ENCODE measurements at places on chromosomes 11 and 22.

- no peak overlapping the region for H3K27ac ChIP-seq
- H3K27me3 ChIP-seq, result no peaks in the 10 kb centered on the region
- H3K4me3 ChIP-seq, result no peak overlapping the region
- no peaks in the 10 kb centered on the region for H3K4me1 ChIP-seq
Observed at GRCh38 chr11:27380771-27381170, 17.8 kb upstream of the CCDC34 start.

DNA sequence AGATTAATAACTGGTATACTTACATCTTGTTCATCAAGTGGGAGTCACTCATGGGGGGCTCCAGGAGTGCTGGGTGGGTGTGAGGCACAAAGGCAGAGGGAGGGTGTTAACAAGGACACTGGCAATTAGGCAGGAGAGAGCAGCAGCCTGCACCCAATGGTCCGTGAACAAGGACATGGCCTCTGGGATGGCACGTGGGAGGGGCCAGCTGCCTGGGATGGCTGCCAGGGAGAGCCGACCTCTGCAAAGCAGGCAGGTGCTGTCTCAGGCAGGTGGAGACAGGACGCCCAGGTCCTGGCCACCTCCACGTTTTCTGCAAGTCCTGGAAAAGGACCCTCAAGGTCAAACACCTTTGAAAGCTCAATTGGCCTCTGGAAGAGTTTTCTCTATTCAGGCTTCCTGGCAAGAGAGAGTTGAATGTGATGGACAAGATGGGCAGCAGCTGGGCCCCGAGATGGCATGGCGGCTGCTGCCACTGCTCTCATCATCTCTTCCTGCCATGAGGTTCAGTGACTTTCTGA, 257.1 kb downstream of the BUD13 start:
- H3K4me1 ChIP-seq, result no peaks in the 10 kb centered on the region
- DNase-seq, result no peak
- peaks cover 36% of the 10 kb centered on the region for H3K27me3 ChIP-seq
- no peak overlapping the region for H3K27ac ChIP-seq

DNA sequence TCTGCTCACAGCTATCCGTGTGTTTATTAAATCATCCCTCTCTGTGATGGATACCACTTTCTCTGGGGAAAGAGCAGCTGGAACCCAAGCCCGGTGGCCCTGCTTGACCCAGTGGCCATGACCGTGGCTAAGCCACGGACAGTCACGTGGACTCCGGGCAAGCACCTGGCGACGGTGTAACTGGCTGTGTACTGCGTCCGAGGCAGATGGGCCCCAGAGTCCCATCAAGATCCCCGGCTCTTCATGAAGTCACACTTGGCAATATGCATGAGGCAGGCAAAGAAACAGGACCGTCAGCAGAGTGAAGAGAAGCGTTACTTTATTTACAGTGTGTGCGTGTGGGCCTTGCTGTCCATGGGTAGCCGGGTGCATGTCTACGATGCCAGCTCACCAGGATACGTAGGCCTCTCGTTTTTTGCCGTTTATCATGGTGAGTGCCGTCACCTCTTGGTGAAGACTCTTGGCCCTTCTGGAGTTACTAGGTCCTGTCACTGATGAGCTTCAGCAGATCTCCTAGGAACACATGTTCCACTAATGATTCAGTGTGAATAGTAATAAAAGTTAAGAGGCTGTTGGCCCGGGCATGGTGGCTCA, 366.3 kb downstream of the TBC1D22A start:
- no peaks in the 10 kb centered on the region for H3K27me3 ChIP-seq
- peaks cover 10% of the 10 kb centered on the region for H3K4me1 ChIP-seq
- H3K4me3 ChIP-seq, result no peak overlapping the region
- H3K36me3 ChIP-seq, result peaks cover 16% of the 10 kb centered on the region

DNA sequence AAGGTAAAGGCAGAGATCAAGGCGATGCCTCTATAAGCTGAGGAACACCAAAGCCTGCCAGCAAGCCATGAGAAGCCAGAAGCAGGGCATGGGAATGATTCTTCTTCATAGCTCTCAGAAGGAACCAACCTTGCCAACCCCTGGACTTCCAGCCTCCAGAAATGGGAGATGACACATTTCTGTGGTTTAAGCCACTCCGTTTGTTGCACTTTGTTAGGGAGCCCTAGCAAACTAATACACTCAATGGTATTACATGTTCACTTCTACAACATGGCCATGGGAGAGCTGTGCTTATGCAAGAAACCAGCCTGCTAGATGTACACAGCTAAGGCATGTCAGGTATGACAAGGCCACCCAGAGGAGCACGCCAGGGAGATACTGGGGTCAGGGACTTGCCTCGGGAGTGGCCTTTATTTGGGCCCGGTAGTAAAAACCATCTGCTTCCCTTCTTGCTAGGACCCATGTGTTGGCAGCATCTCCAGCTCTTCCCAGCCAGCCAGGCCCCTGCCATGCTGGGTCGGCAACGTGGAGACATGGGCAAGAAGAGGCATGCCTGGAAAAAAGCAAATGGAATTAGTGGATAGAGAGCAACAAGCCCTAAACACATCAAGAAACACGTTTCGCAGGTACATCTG, 3.6 kb downstream of the C11orf16 start:
- H3K27me3 ChIP-seq, result no peaks in the 10 kb centered on the region
- H3K4me3 ChIP-seq, result no peak overlapping the region
- H3K36me3 ChIP-seq, result peaks cover 9% of the 10 kb centered on the region
- no peak for DNase-seq

DNA sequence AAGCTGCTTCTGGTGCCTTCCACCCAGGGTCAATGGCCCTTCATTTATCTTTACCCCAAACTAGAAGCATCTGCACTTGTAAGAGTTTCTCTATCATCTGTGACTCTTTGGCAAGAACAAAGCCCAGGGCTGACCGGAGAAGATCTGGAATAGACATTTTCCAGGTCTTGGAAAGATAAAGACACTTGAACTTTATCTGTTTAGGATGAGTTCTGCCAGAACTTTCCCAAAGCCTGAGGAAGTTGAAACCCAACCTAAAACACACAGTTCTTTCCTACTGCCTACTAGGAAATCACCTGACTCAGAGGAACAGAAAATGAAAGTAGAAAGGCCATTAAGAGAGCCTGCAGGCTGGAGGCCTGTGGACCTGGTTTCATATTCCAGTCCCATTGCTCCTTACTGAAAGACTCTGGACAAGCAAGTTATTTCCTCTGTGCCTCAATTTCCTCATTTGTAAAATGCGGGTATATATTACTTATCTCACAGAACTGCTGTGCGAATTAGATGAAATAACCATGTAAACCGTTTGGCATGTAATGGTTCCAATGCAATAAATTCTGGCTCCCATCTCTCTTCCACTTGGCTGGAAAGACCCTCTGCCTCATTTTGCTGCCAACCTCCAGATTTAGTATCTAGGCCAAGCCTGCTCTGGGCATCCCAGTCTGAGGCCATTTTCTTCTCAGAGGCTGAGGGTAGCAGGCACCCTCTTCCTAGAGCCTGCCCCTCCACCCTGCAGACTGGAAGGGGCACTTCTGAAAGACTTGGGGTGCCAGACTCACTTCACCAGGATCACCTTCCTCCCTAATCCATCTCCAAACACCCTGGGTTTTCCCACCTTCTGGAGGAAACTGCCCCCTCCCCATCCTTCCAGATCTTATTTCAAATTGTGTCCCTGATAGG, 1.2 kb downstream of the UBE2L6 start:
- H3K36me3 ChIP-seq, result peaks cover 48% of the 10 kb centered on the region
- no peaks in the 10 kb centered on the region for H3K27me3 ChIP-seq
- H3K4me3 ChIP-seq, result peak overlapping the region; percentile 96
- H3K4me1 ChIP-seq, result peaks cover 50% of the 10 kb centered on the region
- peak overlapping the region; percentile 99 for H3K27ac ChIP-seq

DNA sequence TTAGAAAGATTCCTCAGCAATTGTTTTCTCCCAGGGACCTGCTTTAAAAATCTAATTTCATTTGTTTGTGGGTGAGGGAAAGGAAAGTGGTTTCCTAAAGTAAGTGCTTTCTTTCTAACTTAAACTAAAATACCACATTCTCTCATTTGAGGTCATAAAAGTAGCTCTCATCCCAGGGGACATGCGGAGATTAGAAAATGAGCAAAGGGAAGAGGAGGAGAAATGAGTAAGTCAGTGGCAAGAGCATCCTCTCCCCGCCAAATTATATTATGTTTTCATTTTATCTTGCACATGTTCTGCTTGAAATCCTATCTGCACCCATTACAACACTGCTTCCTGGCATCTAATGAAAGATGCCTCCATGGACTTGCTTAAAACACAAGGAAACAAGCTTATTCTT, 191.4 kb downstream of the ARHGAP42 start:
- H3K4me1 ChIP-seq, result no peaks in the 10 kb centered on the region
- H3K27ac ChIP-seq, result no peak overlapping the region
- no peak overlapping the region for H3K4me3 ChIP-seq
- no peak for DNase-seq
- H3K36me3 ChIP-seq, result no peaks in the 10 kb centered on the region
- no peaks in the 10 kb centered on the region for H3K27me3 ChIP-seq

- no peak overlapping the region for H3K4me3 ChIP-seq
- H3K27me3 ChIP-seq, result no peaks in the 10 kb centered on the region
- DNase-seq, result no peak
- H3K27ac ChIP-seq, result no peak overlapping the region
Observed at GRCh38 chr22:17891481-17892167, 117.4 kb upstream of the BID start.

DNA sequence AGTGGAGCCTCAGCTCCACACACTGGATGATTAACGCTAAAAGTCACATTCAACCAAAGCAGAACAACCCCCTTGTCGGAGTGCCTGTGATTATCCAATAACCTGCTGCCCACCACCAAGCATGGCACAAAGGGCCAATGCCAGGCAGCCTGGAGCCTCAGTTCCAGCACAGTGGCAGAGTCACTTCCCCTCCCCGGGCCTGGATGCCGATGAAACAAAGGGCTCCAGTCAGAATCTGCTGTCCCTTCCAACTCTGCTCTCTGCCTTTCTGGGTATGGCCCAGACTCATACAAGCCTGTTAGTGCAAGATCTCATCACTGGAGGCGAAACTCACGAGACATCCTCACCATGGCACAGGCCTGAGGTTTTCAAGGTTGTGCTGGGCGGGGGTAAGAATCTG, 52.1 kb downstream of the CLTCL1 start:
- no peaks in the 10 kb centered on the region for H3K27me3 ChIP-seq
- DNase-seq, result no peak
- no peaks in the 10 kb centered on the region for H3K36me3 ChIP-seq
- H3K27ac ChIP-seq, result no peak overlapping the region
- no peak overlapping the region for H3K4me3 ChIP-seq
- no peaks in the 10 kb centered on the region for H3K4me1 ChIP-seq

GRCh38 chr11:27012234-27012921, 18.5 kb downstream of the FIBIN start:
- no peaks in the 10 kb centered on the region for H3K4me1 ChIP-seq
- H3K27me3 ChIP-seq, result no peaks in the 10 kb centered on the region
- DNase-seq, result no peak
- no peak overlapping the region for H3K27ac ChIP-seq

- peaks cover 25% of the 10 kb centered on the region for H3K36me3 ChIP-seq
- no peak overlapping the region for H3K27ac ChIP-seq
- no peaks in the 10 kb centered on the region for H3K27me3 ChIP-seq
- H3K4me1 ChIP-seq, result peaks cover 35% of the 10 kb centered on the region
- no peak overlapping the region for H3K4me3 ChIP-seq
Observed at GRCh38 chr11:65773784-65774411, 6.9 kb downstream of the AP5B1 start.

GRCh38 chr11:44509296-44509695, 56.2 kb upstream of the CD82 start:
- DNase-seq, result no peak
- H3K4me3 ChIP-seq, result no peak overlapping the region
- H3K36me3 ChIP-seq, result no peaks in the 10 kb centered on the region
- H3K27me3 ChIP-seq, result peaks cover 8% of the 10 kb centered on the region

GRCh38 chr22:22058633-22059290, 76.2 kb upstream of the TOP3B start:
- H3K4me3 ChIP-seq, result no peak overlapping the region
- peaks cover 56% of the 10 kb centered on the region for H3K27me3 ChIP-seq
- no peaks in the 10 kb centered on the region for H3K36me3 ChIP-seq

DNA sequence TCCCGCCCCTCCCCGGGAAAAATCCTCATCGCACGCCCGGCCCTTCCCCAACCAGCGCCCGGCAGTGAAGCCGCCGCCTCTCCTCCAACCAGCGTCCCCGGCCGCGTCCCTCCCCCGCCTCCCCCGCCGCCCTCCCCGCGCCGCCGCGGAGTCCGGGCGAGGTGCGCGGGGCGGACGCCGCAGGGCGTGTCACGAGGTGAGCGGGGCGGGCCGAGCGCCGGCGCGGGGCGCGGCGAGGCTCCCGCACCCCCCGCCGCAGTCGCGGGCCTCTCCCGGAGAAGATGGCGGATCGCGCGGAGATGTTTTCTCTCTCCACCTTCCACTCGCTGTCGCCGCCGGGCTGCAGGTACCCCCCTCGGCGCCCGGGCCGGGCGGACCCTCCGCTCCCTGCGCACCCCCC, at the start of gene MAPK8IP2:
MAPK8IP2 (plus strand) TSS at position 256 of the 400 bp plus-strand sequence; CDS start at position 282, 26 bp downstream.
- no peaks in the 10 kb centered on the region for H3K36me3 ChIP-seq
- peaks cover 9% of the 10 kb centered on the region for H3K4me1 ChIP-seq
- H3K27me3 ChIP-seq, result peaks cover 45% of the 10 kb centered on the region
- H3K4me3 ChIP-seq, result peak within 1 kb of the TSS; percentile 54
- DNase-seq, result no peak

DNA sequence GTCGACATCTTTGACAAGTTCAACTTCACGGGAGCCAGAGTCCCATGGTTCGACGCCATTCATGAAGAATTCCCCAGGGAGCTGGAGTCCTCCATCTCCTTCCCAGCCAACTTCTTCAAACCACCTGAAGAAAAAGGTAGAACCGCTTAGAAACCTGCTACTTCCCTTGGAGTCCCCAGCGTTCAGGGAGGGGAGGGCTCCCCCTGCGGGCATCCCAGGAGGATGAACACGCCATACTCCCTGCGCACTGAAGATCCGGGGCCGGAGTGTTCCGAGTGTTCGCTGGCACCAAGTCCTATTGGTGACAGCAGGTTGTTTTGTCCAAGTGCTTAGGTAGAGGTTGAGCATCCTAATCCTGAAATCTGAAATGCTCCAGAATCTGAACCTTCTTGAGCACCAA, 51.7 kb upstream of the PRODH start:
- H3K4me3 ChIP-seq, result no peak overlapping the region
- peaks cover 7% of the 10 kb centered on the region for H3K27me3 ChIP-seq
- H3K36me3 ChIP-seq, result no peaks in the 10 kb centered on the region
- no peaks in the 10 kb centered on the region for H3K4me1 ChIP-seq
- no peak for DNase-seq

- peak overlapping the region; percentile 88 for H3K4me3 ChIP-seq
- H3K27me3 ChIP-seq, result peaks cover 41% of the 10 kb centered on the region
- H3K27ac ChIP-seq, result peak overlapping the region; percentile 91
Observed at GRCh38 chr11:32829157-32829679, 509 bp upstream of the PRRG4 start.

DNA sequence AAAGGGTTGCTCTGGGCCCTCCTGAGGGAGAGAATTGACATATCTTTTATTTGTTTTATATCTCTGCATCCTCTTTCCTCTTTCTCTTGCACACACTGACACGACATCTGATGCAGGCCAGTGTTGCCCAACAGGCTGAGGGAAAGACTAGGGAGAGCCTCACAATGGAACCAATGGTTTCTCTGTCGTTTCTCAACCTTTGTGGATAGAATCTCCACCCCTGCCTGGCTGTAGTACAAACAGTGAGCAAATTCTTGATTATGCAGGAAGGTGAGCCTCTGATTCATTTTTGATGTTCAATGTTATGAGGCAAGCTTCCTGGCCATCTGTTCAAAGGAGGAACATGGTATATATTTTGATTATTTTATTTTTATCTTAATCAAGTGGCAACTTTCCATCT, 49.8 kb upstream of the PLET1 start:
- DNase-seq, result no peak
- no peaks in the 10 kb centered on the region for H3K27me3 ChIP-seq
- no peak overlapping the region for H3K27ac ChIP-seq
- H3K36me3 ChIP-seq, result no peaks in the 10 kb centered on the region

- H3K4me3 ChIP-seq, result peak overlapping the region; percentile 73
- peaks cover 11% of the 10 kb centered on the region for H3K4me1 ChIP-seq
- H3K27me3 ChIP-seq, result peaks cover 31% of the 10 kb centered on the region
- peak; percentile 80 for DNase-seq
- H3K27ac ChIP-seq, result peak overlapping the region; percentile 76
Observed at GRCh38 chr11:46380340-46381047, 975 bp upstream of the MDK start.
